ENCODE measurements at places on chromosomes 7 and 10.

GRCh38 chr7:77242554-77242953 is 42.9 kb upstream of the FGL2 start:
- no peak for DNase-seq

DNA sequence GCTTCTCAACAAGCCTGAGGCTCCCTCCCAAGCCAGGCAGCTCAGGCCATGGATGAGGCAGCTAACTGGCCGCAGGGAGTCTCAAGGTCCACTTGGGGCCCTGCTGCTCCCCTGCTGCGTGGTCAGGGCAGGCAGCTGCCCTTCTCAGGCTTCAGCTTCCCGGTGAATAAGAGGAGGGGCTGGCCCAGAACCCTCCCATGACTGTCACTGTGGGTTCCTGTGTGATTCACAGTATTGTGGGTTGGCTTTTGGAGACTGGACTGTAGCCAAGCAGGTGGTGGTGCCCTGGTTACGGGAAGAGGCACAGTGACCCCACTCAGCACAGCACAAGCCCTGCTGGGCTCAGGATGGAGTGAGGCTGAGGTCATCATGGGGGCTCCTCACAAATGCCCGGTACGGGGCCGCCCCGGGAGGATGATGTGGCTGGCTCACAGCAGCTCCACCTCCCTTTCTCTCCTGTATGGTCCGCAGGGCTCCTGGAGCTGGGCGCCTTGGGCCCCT is 189.8 kb downstream of the HECW1 start:
- no peak for DNase-seq

DNA sequence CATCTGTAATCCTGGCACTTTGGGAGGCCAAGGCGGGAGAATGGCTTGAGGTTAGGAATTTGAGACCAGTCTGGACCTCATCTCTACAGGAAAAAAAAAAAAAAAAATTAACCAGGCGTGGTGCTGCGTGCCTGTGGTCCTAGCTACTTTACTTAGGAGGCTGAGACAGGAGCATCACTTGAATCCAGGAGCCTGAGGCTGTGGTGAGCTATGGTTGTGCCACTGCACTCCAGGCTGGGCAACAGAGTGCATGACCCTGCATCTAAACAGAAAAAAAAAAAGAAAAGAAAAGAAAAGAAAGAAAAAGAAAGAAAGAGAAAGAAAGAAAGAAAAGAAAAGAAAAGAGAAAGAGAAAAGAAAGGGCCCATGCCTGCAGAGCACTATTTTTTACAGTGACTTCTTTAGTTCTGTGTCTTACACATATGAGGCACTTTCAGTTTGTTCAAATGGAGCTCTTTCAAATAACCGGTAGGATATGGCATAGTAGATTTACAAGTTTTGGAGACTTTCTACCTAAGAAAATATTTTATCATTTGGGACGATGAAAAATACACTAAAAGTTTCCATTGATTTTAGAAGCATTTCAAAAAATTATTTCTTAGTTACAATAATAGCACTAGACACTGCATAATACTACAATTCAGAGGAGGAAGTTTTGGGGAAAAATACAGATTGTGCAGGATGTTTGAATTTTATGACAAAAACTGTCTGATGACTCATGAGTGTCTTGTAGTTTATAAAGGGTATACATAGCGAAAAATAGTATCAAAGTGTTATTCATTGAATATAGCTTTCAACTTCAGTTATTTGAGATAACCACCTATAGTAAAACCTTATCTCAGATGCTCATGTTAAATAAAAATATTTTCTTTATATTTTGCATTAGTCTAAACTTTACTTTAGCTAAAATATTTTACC is 75.9 kb downstream of the MDFIC start:
- no peak for DNase-seq

GRCh38 chr10:6386346-6386745 is 183.6 kb downstream of the PFKFB3 start:
- no peak for DNase-seq

DNA sequence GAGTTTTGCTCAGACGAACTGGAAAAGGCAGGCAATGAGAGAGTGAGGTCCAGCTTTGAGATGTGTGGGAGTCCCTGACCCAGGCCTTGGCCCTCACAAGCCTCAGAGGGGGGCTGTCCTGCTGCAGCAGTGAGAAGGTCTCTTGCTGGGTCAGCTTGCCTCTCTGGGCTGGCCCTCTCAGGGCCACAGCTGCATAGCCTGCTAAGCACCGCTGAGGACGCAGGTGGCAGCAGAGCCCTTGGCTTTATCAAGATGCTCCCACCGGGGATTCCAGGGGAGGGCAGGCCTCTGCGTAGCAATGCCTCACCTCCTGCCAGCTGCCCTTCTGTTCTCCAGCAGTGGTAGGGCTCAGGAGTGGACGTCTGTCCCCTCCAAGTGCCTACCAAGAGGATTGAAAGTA is 128.7 kb downstream of the COBL start:
- no peak for DNase-seq

DNA sequence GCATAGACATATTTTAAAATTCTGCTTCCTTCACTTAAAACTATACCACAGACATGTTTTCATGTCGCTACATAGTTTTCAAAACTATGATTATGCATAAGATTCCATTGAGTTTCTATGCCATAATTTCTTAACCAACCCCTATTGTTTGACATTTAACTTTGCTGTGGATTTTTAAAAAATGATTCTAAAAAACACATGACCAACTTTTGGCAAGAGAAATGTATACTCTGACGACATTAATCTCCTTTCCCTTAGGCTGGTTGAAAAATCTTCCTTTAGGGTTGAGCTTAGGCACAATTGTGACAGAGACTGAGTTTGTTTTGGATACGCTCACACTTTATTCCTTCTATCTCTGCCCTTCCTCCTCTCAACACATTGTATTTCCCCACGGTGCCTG is 14.9 kb downstream of the CREB5 start:
- DNase-seq, result no peak

DNA sequence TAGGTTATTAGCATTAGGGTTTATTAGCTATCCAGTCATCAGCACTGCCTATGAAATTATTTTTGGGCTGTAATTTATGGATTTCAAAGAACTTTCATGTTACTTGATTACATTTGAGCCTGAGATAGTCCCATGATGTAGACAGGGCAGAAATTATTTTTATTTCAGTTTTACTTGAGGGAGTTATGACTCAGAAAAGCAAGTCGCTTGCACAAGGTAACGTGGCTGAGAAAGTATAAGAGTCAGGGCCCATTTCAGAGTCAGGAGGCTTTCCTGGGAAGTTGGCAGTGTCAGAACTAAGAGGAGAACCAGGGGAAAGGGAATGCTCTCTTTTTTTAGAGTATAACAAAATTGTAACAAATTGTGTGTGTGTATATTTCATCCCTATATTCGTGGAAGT is 16.5 kb downstream of the GATA3 start:
- no peak for DNase-seq

DNA sequence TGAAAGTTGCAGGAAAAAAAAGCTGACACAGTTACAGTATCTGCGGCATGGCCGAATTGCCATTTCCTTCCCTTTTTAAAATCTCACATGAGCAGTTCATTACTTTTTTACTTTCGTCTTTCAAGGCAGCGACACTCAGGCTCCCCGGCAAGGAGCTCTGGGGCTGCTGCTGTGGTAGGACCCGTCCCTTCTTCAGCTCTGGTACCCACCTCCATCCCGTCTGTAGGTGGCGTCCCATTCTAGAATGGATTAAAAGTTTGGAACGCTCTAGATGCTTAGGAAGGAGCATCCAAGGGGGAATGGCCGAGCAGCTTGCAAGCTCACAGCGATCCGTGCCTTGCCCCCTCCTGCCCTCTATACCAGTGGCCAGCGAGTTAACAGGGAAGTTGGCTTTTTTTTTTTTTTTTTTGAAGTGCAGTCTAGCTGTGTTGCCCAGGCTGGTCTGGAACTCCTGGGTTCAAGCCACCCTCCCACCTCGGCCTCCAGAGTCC is 22.8 kb upstream of the TTYH3 start:
- no peak for DNase-seq

DNA sequence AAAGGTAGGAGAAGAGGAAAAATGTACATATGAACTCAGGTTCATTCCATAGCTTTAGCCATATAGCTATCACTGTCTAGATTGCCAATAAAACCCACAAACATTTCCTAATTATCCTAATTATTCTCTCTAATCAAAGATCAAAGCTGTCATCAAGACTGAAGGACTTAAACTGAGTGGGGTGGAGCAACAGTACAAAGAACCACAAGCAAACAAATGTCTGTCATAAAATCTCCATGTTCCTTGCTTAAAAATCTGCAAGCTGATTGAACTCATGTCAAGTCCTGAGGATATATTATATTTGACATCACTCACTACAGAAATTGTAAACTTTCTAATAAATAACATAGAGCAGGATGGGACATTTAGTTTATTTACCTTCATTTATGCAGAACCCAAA is 315.9 kb downstream of the SNX13 start:
- DNase-seq, result no peak

- no peak for DNase-seq
Observed at GRCh38 chr7:47576031-47576865, 5.7 kb downstream of the TNS3 start.

DNA sequence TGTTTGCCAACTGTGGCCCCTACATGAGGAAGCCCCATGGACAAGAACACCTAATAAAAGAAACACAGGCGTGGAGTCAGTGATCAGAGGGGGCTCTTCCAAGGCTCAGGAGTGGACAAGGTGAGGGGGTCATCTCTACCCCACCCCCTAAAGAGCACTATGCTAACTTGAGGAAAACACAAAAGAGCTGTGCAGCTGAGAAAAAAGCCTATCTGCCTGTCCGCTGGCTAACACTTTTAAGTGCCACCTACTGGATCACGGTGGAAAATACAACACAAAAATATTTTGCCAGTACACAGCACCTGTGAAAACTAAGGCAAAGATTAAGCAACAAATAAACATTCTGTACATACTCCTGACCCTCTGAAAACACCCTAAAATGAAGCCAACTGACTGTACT is 53.1 kb upstream of the COBL start:
- DNase-seq, result no peak

DNA sequence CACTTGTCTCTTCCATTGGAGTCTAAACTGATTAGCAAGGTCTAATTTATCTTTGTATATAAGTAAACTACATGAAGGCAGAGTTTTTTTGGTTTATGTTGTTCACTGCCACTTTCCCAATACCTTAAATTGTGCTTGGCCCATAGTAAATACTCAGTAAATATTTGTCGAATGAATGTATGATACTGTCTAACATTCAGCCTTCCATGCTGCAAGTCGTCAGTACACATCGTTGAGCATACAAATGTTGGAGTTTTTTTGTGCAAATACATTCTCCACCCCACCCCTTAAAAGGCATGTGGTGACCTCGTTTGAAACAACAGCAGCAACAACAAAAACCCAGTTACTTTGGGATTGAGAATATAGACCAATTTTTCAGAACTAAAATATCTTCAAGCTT is 17.4 kb upstream of the IGF2BP3 start:
- no peak for DNase-seq

GRCh38 chr7:152313831-152314604 is 121.8 kb downstream of the KMT2C start:
- no peak for DNase-seq

DNA sequence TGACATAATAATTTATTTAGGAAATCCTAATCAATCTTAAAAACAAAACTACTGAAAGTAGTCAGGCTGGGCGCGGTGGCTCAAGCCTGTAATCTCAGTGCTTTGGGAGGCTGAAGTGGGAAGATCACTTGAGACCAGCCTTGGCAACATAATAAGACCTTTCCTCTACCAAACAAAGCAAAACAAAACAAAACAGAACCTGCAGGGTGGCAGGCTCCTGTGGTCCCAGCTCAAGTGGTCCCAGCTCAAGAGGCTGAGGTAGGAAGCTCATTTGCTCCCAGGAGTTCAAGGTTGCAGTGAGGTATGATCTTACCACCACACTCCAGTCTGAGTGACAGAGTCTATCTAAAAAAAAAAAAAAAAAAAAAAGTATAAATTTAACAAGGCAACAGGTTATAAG is 748.0 kb downstream of the CNTNAP2 start:
- no peak for DNase-seq

DNA sequence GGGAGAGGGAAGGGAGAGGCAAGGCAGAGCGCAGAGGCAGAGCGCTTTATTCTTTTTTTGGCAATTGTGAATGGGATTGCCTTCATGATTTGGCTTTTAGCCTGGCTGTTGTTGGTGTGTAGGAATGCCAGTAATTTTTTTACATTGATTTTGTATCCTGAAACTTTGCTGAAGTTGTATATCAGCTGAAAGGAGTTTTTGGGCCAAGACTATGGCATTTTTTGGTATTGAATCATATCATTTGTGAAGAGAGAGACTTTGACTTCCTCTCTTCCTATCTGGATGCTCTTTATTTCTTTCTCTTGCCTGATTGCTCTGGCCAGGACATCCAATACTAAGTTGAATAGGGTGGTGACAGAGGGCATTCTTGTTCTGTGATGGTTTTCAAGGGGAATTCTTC is 291.3 kb downstream of the REEP3 start:
- no peak for DNase-seq

DNA sequence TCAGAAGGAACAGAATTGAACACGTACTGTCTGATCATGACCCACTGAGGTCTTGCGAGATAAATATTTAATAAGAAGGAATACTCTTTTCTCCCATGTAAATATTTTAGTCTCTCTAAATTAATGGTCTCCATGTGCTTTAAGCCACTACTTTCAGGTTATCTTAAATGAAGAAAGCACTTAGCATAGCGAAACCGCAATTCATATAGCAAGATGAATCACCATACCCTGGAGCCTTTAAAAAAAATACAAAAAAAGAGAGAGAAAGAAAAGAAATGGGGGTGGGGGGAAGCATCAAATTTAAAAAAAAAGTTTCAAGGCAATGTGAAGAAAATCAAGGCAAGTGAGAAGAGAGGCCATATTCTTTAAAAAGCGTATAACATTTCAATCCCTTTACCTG is 82.5 kb downstream of the CTTNBP2 start:
- no peak for DNase-seq

DNA sequence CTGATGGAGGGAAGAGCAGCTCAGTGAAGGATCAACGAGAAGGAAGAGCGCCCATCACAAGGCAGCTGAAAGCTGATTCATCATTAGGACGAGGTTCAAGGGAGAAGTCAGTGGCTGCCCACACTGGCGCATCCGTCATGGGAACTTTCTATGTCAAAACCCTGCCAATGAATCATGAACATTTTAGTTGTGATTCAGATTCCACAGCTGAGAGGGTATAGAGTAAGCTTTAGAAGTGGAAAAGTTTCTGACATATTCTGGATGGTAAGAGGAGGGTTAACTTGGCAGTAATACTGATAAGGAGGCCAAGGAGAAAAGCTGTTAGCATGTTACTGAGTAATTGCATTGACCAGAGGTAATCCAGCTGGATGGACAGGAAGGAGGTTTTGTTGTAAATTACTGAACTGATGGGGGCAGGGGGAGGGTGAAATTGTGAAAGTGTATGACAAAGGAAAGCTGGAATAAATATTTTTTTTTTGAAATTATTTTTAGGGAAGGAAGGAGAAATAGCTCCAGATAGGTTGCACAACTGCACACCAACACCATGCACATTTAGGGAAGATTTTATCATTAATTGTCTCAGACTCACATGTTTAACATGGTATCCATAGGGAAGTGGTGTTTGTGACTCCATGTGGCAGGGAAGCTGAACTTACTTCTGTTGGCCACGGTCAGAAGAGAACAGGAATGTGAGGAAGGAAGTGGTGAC is 78.3 kb upstream of the NRP1 start:
- no peak for DNase-seq

GRCh38 chr10:44818041-44818649 is 93.0 kb upstream of the TMEM72 start:
- DNase-seq, result no peak

Measured in activated T-cell treated with anti-CD3 and anti-CD28 coated beads, Interleukin-2, amount 50 U/mL, for 1 hour (primary cell).